AG04449 (cell line): ENCODE measurements at places on chromosomes 11 and 22.

- DNase-seq: no peak
Observed at GRCh38 chr11:61149624-61150615, 11.3 kb downstream of the VPS37C start.

GRCh38 chr11:112219476-112220232 is 6.6 kb upstream of the PTS start:
- DNase-seq: no peak

DNA sequence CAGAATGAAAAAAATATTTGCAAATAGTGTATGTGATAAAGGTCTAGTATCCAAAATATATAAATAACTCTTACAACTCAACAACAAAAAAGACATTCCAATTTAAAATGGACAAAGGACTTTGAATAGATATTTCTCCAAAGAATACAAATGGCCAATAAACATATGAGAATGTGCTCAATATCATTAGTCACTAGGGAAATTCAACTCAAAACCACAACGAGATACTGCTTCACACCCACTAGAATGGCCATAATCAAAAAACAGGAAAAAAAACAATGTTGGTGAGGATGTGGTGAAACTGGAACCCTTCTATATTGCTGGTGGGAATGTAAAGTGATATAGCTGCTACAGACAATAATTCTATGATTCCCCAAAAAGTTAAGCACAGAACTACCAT is 38.6 kb upstream of the RPS13 start:
- DNase-seq: no peak

DNA sequence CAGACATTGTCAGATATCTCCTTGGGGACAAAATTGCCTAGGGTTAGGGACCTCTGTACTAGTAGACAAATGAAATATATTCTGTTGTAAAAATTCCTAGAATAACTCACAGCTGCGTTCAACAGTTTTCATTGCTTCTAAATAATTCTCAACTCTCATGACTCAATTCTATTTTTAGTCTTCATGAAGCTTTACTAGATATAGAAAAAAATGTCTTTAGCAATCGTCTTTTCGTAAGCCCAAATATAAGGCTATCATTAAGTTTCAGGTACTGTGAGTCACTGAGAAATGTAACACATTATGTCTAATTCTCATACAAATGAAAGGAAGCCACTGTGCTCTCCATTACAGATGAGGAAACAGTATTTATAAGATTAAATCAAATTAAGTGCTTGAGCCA is 6.4 kb downstream of the MMP12 start:
- DNase-seq: no peak

- no peak for DNase-seq
Observed at GRCh38 chr22:22446517-22446916, 62.0 kb downstream of the ZNF280B start.

GRCh38 chr11:94922321-94923003 is 50.9 kb downstream of the CWC15 start:
- DNase-seq: no peak

DNA sequence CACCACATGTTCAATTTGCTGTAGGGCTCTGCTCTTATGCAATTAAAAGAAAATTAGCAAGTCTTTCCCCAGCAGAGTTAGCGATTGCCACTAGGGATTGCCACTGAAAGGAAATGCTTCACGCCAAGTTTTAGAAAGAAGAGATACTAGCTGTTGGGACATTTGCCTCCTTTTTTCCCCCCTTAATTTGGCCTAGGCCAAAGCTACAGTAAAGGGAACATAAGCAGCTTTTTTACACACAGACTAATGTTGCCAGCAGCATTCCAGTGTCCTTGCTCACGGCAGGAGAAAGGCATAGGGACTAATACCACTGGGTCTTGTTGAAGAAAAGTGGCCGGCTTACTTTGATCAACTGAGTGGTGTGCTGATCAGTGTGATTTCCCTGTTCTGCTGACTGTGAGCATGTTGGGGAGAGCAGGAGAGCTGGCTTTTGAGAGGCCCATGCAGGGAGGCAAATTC is 71.2 kb downstream of the PHF21A start:
- peak; percentile 79 for DNase-seq

DNA sequence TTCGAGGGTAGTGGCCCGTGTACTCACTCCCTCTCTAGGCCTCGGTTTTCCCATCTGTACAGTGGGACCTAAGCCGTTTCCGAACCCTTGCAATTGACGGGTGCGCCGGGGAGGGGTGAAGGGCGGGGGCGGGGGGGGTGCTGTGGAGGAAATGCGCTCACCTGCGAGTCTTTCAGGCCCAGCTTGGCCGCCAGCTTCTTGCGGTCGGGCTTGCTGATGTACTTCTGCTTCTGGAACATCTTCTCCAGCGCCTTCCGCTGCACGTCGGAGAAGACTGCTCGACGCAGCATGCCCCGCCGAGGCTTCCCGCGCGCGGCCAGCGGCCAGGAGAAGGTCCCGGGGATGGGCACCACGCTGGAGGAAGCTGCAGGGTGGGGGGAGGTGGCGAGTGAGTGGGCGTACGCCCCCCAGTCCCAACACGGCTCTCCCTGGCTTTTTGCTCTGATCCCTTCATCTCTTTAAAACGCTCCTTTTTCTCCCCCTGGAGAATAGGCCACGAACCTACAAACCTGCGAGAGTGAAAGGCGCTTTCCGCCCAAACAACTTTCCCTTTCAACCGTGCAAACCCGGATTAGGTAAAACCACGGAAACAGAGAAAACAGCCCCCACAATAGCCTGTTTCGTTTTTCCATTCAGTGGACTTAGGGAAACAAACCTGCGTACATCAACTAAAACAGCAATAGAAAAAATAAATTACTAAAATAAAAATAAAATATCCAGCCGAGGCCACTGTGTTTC is 3.2 kb downstream of the DBX1 start:
- DNase-seq: no peak

DNA sequence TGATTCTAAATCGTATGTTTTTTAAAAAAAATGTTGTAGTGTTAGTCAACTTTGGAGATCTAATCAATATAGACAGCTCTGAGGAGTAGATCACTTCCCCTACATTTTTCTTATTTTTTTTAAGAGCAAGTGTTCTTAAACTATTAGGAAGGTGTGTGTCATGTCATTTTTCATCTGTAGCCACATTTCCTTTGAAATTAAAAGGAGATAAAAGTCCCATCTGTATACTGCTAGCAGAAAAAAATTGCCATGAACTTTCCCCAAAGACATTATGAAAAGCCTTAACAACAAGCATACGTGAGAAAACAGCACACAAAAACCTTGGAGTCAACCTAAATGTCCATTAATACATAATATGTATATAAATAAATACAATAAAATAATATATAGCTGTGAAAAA is 286.6 kb downstream of the ETS1 start:
- DNase-seq: no peak

GRCh38 chr11:23586173-23586572 is 725.9 kb upstream of the CCDC179 start:
- DNase-seq: no peak
